ENCODE measurements at places on chromosomes 2 and 18.
A peak's percentile ranks its signal among the peaks of the same experiment; 100 is the strongest.

GRCh38 chr2:127414638-127415592 is 3.3 kb upstream of the PROC start:
- no peak for DNase-seq

DNA sequence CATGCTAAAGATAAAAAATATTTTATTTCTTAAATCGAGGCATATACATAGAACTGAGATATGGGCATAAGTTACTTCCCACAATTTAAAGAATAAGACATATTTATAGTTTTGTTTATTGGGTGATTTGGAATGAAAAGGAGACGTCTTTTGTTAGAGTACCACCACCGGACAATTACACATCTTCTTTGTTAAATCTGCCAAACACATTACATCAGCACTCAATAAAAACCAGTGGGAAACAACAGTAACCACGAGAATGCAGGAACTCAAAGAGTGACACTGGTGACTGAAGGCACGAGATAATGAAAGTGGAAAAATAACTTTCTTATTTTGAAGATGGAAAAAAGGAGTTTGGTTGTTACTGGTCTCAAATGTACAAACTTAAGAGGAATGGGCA is 92.6 kb upstream of the TFCP2L1 start:
- no peak for DNase-seq

GRCh38 chr18:6650127-6650507 is 79.4 kb upstream of the ARHGAP28 start:
- DNase-seq, result no peak

GRCh38 chr2:237540823-237541222 is 25.6 kb upstream of the PRLH start:
- DNase-seq, result peak; percentile 87

GRCh38 chr2:215397632-215398341 is 38.1 kb downstream of the FN1 start:
- no peak for DNase-seq

- no peak for DNase-seq
Measured at GRCh38 chr2:170369894-170370293, 191.9 kb downstream of the MYO3B start.

DNA sequence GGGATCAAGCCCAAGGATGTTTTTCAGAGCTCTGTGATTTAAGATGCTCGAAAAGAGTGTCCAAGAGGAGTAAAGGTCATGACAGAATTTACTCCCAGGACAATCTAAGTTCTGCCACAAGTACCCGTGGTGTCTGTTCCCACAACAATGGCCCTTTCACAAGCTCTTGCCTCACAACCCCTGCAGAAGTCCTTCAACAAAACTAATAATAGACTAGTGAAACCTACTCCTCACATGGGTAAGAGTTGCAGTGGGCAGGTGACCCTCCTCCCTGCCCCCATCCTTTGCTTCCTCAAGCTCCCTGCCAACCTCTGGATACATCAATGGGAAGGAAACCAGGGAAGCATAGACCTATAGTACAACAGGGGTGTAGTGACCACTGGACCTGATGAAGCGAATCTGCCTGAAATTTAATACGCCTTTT is 34.9 kb downstream of the PTCD3 start:
- DNase-seq, result peak; percentile 27

DNA sequence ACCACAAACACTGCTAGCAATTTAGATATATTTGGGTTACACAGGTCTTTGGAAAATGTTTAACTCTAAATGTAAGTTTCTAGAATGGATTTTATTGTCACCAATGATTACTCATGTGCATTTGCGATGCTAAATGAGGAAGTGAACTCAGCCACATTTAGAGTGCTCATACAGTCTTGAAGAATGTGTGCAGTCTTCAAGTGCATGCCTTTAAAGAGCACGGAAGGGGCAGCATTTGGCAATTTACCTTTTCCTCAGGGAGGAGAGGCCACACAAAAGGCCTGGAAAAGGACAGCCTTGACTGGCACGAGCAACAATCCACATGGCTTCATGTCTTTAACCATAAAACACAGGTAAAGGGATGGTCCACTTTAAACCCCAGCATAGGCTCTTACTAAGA is 78.5 kb upstream of the STK17B start:
- DNase-seq, result no peak

DNA sequence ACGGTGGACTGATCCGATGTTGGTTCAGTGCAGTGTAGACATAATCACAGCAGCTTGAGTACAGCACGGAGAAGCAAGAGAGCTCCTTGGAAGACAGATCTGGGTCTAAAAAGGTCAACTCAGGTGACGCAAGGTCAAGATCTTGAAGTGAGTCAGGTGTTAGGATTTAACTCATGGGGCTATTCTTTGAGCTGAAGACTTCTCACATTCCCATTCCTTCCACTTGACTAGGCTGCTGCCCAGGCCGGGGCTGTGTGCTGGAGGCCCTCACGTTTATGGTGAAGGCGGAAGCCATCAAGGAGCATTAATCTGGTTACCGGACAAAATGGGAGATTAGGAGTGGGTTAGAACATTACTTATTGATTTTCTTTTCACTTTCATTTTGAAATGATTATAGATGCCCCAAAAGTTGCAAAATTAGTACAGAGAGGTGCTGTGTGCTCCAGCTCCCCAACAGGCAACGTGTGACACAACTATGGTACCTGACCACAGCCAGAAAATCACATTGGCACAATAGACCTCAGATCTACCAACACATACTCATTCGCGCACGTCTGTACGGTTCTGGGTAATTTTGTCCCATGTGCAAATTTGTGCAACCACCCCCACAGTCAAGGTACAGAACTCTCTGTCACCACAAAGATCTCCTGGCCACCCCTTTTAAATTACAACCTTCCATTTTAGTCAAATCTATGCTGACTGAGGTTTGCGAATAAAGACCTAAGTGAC is 77.6 kb upstream of the SEC11C start:
- no peak for DNase-seq

GRCh38 chr2:69668598-69668997 is 25.1 kb upstream of the AAK1 start:
- DNase-seq, result no peak

GRCh38 chr18:7941533-7941932 is 374.4 kb downstream of the PTPRM start:
- peak; percentile 61 for DNase-seq

DNA sequence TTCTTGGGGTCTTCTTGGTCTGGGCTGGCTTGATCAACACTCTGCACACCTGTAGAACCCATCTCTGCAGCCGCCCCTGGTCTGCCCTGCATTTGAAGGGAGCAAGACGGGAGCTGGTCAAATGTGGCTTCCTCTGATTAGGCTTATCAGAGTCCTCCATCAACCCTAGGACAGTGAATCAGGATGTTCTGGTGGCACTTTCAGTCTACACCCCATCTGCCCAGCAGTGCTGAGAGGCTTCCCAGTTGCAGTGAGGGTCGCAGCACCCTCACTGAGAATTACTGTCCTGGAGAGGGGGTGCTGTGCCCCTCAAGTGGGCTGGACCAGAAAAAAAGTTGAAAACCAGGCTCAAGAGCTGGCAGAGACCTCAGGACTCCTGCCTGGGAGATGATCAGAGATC is 152.9 kb downstream of the DYSF start:
- peak; percentile 3 for DNase-seq

DNA sequence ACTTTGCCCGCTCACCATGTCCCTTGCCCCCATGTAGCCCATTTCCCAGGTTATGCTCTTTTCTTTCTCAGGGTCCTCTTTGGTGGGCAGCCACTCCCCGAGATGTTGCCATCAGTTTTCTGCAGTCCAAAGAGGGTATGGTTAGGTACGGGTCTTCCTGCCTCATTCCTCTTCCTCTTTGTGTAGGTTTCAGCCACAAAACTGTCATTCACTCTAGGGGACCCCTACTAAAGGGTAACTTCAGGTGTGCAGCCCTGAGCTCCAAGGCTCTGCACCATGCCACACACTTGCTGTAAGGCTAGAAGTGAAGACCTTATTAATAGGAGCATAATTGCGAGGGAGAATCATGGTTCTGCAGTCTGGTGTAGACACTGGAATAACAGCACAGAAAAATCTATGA is 99.8 kb upstream of the ZNF397 start:
- DNase-seq, result no peak

DNA sequence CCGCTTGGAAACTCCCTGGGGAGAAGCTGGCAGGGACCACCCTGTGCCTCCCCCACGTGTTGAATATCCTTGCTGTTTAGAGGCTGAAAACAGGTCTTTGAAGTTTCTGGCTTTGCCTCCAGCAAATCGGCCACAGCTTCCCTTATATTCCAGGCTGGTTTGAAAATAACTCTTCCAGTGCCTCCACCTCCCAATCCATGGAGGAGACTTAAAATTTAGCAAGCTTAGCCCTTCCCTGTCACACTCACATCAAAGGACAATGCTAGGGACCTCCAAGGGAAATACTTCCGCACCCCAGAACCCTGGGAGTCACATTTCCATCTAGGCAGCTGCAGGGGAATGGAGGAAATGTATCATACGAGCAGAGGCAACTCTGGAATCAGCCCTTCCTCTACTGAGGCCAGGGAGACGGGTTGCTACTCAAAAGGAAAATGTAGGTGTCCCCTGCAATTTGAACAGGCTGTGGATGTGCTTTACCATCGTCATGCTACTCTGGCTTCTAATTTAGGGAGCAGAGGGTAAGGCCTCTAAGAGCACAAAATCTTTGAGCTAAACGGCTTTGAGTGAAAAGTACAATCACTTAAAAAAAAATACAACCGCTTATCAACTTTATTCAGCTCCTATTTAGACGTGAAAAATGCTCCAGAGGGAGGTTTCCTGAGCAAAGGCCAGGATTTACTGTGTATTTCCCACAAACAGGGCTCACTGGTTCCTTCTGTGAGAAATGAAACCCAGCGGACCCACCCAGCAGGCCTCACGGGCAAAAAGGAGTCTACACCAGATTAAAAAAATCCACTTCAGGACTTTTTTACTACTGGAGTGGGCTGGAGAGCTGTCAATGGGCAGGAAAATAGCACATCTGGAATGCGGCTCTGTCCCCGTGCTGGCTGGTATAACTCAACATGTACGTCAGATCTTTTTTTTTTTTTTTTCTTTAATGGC is 49.4 kb upstream of the PKDCC start:
- DNase-seq, result peak; percentile 58

- DNase-seq, result no peak
Measured at GRCh38 chr18:26471027-26471426, 77.3 kb downstream of the KCTD1 start.

DNA sequence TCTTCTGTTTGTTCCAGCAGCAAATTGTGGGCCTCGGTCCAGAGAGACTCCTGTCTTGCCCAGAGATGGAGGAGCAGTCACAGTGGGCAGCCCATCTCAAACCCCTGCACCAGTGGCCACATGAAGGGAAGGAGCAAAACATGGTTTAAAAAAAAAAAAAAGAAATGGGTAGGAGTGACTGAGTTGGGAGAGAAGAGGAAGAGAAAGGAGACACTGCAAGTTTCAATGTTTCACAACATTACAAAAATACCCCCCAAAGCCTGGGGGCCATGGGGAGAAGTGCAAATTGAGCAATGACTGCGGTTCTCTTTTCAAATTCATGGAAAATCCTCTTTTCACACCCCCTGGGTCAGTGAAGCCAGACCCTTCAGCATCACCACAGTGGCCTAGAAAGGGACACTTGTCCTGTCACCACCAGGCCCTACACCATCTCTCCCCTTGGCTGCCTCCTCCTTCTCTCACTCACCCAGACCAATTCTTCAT is 117.1 kb downstream of the ZFP36L2 start:
- DNase-seq, result no peak

- DNase-seq, result no peak
Measured at GRCh38 chr2:162457490-162457889, 113.6 kb downstream of the GCA start.

DNA sequence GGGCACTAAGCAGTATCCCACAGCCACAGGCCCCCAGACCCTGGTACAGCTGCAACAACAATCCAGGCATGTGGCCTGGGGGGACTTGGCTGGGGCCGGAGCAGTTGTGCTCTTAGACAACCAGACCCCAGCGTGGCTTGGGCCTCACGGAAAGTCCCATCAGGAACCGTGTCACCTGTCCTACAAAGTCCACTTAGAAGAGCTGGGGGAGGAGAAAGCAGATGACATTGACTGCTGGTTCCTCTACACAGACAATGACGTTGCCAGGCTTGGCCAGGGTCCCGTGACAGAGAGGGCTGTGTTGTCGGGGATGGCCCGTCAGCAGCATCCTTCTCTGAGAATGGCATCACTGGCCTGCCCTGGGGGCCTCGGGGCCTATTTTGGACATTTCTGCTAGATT is 124.5 kb downstream of the SEPTIN10 start:
- DNase-seq, result no peak

DNA sequence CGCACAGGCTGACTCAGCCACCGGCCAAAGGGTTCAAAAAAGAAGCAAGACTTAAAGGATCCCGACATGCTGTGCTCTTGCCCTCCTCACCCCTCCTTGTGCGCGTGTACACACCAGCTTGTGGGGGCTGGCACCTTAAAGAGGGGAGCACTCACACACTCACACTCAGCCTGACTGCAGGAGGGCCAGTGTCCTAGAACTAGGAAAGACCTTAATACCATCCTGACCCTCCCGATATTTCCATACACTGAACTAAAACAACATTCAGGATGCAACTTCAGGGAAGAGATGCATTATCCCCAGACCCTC is 5.6 kb downstream of the PKDCC start:
- no peak for DNase-seq

DNA sequence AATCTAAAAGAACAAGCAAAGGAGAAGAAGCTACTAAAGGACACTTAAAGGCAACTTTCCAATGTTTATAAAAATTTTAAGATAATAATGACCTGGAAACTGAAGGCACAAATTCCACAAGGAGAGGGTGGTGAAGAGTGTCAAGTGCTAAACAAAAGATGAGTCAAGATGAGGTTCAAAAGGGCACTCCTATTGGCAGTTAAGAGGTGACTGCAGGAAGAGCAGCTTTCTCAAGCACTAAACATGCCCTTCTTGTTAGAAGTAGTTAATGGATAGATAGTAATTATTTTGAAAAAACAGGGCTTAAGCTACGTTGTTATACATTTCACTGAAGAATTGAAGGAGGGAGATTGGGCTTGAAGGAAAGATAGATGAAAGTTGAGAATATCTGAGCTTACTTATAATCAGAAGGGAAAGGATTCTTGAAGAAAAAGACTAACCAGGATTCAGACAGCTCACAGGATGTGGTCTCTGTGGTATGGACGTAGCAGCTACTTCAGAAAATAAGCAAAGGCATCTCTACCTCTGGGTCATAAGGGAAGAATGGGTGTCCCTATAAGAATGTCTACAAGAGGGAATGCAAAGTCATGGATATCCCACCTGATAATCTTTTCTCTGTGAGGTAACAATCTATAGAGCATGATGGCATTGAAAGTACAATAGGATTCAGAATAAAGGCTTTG is 454.7 kb upstream of the SLC39A10 start:
- no peak for DNase-seq

DNA sequence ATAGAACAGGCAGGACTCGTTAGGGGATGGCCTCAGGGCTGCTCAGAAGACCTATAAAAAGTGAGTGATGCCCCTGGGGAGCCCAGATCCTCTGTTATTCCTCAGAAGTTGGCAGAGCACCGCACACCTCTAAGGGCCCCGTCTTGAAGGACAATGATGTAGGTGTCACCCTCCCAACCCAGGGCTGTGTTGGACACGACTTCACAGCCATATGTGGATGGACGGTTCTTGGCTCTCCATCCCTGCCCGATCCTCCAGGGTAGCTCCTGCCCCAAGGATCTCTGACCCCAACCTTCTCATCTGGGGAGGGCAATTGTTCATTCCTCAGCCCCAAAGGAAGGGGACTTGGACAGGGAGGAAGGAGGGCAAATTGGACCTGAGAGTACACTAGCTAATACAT is 246.1 kb downstream of the DYSF start:
- no peak for DNase-seq

- DNase-seq, result no peak
Measured at GRCh38 chr2:95359501-95359930, 43.0 kb upstream of the FAHD2A start.
